ENCODE measurements at places on chromosomes 3 and 15.
A peak's percentile ranks its signal among the peaks of the same experiment; 100 is the strongest.

GRCh38 chr3:167773584-167773983 is 38.1 kb downstream of the SERPINI1 start:
- DNase-seq, result no peak

DNA sequence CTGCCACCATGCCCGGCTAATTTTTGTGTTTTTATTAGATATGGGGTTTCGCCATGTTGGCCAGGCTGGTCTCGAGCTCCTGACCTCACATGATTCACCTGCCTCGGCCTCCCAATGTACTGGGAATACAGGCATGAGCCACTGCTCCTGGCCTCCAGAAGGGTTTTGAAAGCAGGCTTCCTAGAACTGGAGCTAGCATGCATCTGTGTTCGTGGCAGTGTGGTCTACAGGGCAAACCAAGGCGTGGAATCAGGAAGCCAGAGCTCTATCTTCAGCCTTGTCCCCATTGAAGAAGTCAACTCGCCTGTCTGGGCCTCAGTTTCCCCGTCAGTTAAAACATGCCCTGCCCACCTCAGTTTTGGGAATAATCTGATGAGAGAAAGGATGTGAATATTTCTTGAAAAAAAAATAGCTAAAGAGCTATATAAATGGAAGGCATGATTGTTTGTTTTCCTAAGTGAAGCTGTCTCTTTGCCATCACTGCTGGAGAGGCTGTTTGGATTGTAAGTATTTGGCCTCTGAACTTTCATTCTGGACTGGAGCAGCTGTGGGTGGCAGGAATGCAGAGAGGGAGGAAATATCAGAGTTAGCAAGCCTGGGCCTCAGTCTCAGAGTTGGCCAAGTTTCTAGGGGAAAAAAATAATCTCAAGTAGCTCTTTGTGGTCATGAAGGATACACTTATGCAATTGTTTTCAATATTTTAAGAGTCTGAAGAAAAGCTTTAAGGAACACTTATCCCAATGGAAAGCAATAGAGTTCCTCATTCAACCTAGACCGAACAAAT is 36.5 kb upstream of the UACA start:
- no peak for DNase-seq

GRCh38 chr15:46703871-46704637 is 1013.3 kb upstream of the SEMA6D start:
- no peak for DNase-seq

DNA sequence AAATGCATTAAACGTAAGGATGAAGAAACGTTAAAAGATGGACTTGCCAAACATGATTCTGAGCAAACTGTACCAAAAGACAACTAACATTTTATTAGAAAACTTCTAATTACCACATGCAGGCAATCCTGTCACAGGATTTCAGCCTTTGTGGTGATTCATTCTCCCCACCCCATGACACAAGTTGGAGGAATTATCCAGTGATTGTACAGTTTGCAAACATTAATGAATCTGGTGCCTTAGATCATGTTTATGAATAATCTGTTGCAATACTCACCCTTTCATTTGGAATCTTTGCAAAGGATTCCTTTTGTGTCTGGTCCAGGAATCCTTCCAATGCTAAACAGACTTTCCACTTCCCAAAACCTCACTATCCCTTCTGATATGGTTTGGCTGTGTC is 23.3 kb upstream of the ERC2 start:
- no peak for DNase-seq

GRCh38 chr3:188524052-188524451 is 370.1 kb downstream of the LPP start:
- DNase-seq, result no peak

GRCh38 chr15:74776821-74777768 is 4.8 kb upstream of the CSK start:
- peak; percentile 88 for DNase-seq

- peak; percentile 40 for DNase-seq
Measured at GRCh38 chr3:150146991-150147761, 176.5 kb upstream of the PFN2 start.

- DNase-seq, result no peak
Measured at GRCh38 chr3:85740561-85740960, 781.8 kb downstream of the CADM2 start.

GRCh38 chr15:36653851-36654250 is 74.4 kb downstream of the CDIN1 start:
- DNase-seq, result no peak

DNA sequence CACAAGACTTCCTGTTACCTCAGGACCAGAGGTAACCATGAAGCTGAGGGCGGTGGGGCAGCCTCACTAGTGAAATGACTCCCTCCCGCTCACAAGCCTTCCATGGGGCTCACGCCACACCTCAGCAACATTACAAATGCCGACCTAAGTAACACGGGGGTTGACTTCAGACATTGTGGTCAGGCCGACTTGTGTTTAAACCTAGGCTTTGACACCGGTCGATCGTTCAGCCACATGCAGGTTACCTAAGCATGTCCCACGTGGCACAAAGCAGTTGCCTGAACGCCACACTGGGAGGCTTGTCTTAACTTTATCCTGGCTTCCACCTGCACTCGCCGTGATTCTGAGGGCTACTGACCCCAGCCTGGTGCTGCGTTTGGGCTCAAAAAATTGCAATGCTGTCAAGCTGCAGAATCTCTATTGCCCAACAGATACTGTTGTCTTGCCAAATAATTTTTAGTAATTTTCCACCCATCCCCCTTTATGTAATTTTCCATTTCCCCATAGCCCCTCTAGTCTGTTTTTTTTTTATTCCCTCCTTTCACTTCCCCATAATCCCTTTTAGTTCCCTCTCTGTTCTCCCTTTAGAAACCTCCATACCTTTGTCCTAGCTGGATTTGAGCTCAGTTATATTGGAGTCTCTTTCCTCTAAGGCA is 158.6 kb upstream of the RGMA start:
- no peak for DNase-seq

GRCh38 chr15:42392309-42393024 is 33.2 kb downstream of the CAPN3 start:
- DNase-seq, result no peak

DNA sequence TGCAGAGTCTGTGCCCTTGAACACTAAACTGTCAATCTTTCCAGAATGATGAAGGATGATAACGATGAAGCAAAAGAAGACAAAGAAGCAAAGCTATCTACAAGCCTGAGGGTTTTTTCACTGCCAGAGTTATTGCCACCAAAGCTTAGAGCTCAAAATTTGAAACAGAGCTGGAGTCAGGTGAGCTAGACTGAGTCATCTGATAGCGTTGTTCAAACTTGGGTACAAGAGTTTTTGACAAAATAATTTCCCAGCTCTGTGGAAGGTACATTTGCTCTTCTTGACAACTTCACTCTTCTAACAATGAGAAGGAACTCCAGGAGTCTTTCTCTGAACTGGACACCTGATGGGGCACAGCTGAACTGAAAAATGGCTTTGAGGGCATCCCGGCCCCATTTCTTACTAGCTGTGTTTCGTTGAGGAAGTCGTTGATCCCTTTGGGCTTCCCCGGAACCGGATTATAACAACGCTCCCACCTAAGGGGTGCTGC is 715 bp downstream of the MCCC1 start:
- no peak for DNase-seq

- peak; percentile 10 for DNase-seq
Measured at GRCh38 chr15:86101818-86102217, 22.1 kb downstream of the AGBL1 start.

DNA sequence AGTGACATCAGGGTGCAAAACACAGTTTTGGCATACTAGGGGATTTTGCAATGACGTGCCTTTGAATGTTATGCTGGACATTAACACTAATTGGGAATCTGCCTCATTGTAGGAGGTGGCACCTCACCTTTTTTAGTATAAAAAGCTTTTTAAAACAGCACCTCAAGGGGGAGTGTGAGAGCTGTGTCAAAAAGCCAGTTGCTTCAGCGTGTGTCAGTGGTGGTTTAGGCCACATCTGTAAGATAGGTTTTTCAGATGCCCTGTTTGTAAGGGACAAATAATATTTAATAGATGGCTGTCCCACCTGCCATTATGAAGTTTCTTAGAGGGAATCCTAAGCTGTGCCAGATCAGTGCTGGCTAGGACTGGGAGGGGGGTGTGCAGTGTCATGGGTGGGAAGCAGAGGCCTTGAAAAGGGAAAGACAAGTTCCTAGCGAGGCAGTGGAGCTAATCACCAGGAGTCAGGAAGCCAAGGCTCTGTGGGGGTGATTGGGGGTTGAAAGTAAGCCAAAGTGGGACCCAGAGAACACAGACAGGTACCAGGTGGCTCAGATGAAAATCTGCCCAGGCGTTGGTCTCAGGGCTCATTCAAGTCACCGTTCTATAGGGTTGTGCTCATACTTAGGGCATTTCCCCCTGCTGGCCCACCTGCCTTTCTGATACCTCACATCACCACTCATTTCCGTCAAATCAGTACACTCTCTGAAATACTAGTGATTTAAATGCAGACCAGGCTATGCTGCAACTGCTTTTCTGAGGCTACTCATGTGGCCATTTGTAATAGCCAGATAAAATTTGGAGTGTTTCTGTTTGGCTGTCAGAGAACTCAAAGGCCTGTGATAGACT is 120.5 kb downstream of the BBX start:
- no peak for DNase-seq

DNA sequence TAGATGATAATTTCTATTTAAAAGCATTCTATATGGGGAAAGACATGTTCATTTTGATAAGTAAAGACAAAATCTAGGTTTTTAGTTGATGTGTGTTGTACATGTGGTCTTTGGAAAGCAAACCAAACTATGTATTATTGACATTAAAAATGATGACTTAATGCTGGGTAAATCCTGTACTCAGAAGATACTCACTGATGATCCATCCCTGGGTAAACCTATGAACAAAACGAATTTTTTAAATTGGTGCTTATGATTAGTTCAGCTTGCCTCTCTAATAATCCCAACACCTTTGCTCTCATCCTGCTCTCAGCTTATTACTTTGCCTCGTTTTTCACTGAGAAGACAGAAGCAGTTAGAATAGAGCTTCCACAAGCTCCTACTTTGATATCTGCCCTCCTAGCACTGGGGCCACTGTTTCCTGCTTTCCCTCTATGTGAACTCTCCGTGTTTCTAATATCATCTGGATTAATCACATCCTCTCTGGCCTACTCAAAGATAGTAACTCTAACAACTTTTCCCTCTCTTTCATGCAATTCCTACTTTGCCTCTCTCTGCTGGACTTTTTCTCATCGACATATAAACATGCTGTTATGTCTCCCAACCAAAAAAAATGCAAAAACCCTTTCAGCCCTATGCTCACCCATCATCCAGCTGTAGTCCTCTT is 29.3 kb downstream of the RARRES1 start:
- DNase-seq, result no peak

- DNase-seq, result no peak
Measured at GRCh38 chr3:74443102-74443501, 171.4 kb downstream of the CNTN3 start.

DNA sequence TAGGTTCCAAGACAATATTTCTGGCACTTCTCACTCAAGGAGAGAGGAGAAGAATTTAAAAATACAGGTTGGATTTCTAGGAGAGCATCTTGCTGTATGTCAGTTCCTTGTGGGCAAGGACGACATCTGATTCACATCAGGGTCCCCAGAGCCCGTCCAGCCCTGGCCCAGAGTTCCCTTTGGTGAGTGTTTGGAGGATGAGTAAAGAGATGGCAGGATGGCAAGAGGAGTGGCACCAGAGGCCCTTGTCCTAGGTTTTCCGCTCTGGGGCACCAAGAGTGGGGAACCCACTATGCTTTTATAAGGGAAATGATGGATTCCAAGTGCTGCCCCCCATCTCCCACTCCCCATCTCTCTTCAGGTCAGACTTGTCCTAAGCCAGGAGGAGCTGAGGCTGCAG is 181.8 kb downstream of the TBC1D2B start:
- DNase-seq, result no peak

- DNase-seq, result no peak
Measured at GRCh38 chr3:191380001-191380400, 49.7 kb upstream of the UTS2B start.

GRCh38 chr15:62901087-62901486 is 141.5 kb upstream of the TPM1 start:
- DNase-seq, result no peak

- no peak for DNase-seq
Measured at GRCh38 chr3:160472344-160472743, 22.8 kb upstream of the TRIM59 start.

GRCh38 chr15:39056357-39056756 is 491.7 kb upstream of the RASGRP1 start:
- DNase-seq, result no peak

DNA sequence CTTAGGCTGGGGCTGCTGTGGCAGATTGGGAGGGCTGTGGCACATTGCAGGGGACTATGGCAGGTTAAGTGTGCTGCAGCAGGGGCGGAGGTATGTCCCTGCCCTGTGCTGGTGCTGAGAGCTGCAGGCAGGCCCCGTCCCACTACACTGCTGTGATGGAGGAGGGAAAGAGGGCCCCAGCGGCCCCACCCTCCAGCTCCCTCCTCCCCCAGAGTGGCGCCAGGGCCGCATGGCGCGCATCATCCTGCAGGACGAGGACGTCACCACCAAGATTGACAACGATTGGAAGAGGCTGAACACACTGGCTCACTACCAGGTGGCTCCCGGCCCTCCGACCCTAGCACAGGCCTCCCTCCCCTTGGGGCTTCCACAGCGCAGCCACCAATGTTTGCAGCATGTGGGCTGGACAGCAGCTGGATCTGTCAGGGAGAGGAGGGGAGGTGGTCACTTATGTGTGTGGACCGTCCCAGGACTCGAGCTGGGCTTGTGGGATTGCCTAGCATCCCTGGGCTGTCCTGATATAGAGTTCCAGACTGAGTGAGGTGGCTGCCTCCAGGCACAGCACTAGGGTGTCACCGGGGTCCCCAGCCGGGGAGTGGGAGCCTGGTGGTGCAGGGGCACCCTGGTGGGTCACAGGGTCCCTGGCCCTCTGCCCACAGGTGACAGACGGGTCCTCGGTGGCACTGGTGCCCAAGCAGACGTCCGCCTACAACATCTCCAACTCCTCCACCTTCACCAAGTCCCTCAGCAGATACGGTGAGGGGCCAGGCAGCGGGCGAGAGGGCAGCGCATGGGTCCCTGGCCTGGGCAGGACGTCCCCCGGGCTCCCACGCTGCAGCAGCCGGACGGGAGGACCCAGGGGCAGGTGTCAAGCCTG is 46.1 kb downstream of the PLXNA1 start:
- DNase-seq, result no peak

GRCh38 chr3:149634573-149634972 is 23.3 kb downstream of the WWTR1 start:
- no peak for DNase-seq

DNA sequence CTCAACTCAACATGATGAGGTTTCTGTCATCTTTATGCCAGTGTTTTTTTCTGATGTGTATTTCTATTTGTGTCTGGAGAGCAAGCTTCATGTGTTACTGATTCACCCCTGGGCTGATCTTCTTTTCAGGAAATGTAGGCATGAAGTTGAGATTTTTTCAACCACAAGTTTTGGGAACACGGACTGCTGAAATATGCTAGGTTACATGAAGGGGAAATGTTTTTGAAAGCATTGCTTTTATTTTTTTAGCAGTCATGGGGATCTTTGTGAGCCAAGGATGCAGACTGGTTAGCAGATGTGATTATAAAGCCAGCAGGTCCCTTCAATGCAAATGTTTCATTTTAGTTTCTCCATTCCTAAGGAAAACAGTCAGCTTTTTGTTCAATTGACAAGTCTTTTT is 219.3 kb upstream of the COL8A1 start:
- no peak for DNase-seq
